HEK293T (cell line): ENCODE measurements at places on chromosomes 2 and 18.
A peak's percentile ranks its signal among the peaks of the same experiment; 100 is the strongest.

- no peak for DNase-seq
Measured at GRCh38 chr2:172350839-172351479, 76.4 kb upstream of the ITGA6 start.

DNA sequence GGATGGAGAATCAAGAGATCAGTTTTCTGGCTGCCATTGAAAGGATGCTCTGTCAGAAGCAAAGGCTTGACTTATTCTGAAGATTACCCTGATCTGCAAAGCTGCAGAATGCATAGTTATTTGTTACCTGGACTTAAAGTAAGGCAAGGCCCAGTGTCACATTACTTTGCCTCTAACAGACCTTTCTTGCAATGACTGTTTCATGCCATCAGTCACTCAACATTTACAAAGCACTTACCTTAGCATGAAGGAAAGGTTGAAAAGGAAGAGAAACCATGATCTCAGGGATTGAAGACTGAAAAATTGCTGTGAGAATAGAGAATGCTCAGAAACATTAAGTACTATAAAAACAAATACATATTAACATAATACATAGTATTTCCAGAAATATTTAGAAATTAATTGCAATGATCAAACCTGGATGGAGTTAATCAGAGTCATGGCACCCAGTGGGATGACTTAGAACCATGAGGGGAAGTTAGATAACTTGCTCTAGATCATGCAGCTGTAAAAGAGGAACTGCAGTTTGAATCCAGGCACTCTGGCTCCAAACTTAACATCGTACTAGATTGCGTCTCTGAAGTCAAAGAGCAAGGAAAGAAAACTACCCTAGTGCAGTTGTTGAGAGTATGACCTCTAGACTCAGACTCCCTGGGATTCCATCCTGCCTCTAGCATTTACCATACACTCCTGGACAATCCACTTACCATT is 26.5 kb upstream of the FAM117B start:
- DNase-seq: no peak

DNA sequence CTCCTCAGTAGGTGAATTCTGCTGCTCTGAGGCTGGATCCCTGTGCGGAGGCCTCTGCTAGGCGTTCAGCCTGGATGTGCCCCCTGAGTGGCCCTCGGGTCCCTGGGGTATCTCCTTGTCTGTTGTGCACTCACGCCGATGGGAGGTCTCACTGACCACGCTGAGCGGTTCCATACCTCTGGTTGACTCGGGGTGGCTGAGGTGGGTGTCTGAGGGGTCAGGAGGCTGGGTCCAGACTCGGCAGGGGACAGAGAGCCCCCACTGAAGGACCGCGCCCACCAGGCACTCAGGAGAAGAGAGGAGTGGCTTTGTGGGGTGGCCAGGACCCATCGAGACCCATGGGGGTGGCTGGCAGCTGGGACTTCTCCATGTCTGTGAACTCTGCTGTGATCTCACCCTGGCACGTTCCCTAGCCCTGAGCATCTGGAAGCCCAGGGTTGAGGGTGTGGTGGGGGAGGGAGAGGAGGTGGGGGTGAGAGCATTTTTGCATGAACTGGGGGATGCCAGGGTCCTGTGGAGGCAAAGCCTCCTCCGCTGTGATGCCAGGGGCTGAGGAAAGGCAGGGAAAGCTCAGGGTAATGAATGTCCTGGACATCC is 53.7 kb downstream of the TWIST2 start:
- DNase-seq: no peak

GRCh38 chr2:167142554-167142953 is 254.3 kb downstream of the XIRP2 start:
- no peak for DNase-seq

- DNase-seq: no peak
Measured at GRCh38 chr2:167200019-167200418, 311.7 kb downstream of the XIRP2 start.

- no peak for DNase-seq
Measured at GRCh38 chr2:168730344-168730743, 72.1 kb upstream of the NOSTRIN start.

GRCh38 chr2:149894226-149894625 is 306.7 kb upstream of the MMADHC start:
- DNase-seq: no peak

- no peak for DNase-seq
Measured at GRCh38 chr18:8341481-8342230, 267.6 kb upstream of the RAB12 start.

- DNase-seq: no peak
Measured at GRCh38 chr2:85189606-85190270, 56.5 kb downstream of the TCF7L1 start.

DNA sequence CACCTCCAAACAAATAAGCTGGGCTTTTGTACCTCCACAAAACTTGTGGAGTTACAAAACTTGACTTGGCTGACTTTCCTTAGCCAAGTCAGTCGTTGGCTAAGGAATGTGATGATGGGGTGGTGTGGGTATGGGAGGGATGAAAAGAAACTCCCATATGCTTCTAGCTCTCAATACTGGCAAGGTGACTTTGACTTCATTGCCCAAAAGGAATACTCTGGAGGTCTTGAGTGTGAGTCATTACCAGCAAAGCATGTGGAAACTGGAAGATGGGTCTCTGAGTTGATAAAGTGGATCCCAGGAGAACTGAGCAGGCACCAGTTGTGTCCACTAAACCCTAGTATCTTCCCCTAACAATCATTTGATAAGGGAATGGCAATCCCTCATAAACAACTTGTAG is 226.7 kb downstream of the GULP1 start:
- DNase-seq: no peak

DNA sequence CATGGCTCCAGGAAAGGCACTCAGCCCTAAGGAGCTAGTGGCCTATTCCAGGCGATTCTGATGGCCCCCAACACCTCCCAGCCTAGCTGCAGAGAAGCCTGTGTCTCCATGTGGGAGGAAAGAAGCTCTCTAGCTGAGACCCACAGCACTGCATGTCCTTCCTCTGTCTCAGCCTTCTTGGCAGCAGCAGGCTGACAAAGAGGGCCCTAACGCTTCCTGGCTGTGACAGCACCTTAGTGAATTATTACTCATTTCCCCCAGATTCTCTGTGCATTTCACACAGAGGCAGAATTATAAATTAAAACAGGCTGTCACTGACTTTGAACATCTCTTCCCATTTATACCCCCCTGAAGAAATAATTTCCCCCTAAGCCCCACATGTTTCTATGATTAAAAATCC is 206.8 kb downstream of the CLIP4 start:
- no peak for DNase-seq

DNA sequence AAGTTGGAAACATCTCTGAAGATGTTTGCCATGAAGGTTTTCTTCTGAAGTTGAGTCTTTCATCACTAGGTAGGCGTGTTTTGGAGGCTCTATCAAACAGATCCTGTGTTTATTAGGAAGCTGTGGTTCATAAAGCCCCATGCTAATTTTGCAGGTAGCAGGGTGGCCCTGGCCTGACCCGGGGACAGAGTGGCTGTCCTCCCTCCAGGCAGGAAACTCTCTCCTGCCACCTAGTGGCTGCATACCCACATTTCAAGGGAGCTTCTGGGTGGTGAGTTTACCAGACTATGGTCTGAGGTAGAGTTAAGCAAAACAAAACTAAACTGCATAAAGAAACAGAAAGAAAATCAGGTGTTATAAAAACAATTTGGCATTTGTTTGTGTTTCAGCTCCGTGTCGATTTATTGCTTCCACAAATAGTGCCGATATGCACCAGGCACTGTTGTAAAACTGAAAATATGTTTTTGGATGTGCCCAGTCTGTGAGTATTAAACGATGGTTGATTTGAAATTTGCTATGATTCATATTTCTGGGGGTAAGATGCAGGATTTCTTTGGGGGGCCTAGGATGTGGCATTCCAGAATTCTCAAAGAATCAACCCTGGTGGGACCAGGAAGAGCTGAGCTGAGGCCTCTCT is 26.0 kb upstream of the IL37 start:
- DNase-seq: peak; percentile 70

GRCh38 chr2:155363349-155363888 is 664.9 kb downstream of the KCNJ3 start:
- no peak for DNase-seq

- DNase-seq: no peak
Measured at GRCh38 chr2:203783496-203784203, 77.2 kb downstream of the CD28 start.

- DNase-seq: no peak
Measured at GRCh38 chr2:137951586-137951985, 12.7 kb upstream of the HNMT start.

DNA sequence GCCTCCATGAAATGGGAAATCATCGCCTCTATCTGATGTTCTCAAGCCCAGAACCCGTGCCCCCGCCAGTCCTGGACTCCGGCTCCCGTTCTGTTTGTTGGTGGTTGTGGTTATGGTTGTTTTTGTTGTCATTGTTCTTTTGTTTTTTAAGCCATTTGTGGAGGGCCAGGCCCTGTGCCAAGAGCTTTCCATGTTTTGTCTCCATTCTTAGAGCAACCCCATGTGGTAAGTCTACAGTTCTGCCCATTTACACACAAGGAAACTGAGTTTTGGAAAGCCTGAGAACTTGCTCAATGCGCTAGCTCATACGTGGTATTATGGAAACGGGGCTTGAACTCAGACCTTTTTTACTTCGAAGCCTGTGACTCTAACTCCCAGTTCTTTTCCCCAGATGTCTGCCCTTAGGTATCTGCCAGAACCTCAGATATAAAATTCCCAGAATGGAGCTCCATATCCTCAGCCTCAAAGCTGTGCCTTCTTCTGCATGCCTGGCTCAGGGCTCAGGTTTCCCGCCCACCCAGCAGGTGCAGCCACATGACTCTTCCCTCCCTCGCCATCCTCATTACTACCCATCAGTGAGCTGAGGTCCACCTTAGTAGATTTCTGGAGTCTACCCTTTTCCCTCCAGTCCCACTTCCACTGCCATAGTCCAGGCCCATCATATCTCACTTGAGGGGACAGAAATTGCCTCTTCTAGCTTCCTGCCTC is 194.1 kb downstream of the KLHL29 start:
- DNase-seq: no peak

GRCh38 chr2:171551836-171552235 is 29.6 kb downstream of the CYBRD1 start:
- DNase-seq: no peak

GRCh38 chr2:239293775-239294430 is 106.9 kb downstream of the HDAC4 start:
- no peak for DNase-seq

DNA sequence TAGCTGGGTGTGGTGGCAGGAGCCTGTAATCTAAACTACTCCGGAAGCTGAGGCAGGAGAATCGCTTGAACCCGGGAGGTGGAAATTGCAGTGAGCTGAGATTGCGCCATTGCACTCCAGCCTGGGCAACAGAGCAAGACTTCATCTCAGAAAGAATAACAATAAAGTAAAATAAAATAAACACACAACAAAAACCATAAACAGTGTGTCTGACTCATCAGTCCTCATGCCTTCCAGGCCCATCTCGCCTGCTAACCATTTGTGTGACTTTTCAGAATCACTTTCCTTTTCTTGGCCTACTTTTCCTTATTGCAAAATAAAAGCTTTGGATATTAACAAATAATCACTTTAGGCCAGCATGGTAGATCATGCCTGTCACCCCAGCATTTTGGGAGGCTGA is 42.0 kb upstream of the ASXL2 start:
- no peak for DNase-seq

DNA sequence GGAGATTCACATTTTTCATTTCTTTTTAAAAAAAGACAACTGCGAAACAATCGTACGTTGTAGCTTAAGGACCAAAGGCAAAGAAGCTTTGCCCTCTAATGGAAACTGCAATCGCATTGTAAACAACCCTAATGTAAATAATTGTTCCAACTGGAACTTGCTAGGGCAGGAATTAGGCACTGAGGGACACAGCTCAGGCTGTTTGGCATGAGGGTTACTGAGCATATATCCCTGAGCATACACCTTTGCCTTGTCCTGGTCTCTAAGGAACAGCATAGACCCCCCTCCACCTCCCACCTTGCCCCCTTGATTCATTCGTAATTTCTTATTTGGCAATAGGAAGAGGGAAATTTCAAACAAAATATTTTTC is 396.4 kb downstream of the LNPK start:
- DNase-seq: no peak

DNA sequence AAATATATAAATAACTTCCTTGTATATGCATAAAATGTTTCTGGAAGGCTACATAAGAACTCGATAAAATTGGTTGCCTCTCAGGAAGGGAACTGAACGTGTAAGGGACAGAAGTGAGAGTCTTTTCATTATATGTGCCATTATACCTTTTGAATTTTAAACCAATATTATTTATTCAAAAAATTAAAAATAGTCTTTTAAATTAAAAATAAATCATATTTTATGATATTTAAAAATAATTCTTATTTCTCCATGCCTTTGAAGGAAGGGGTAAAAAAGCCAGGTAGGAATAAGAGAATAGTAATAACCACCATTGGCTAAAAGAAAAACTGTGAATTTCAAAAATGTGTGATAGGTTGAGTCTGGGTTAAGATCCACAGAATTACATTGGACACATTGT is 45.7 kb upstream of the C2orf74 start:
- no peak for DNase-seq

GRCh38 chr18:58870130-58870529 is 5.5 kb downstream of the ZNF532 start:
- DNase-seq: no peak

GRCh38 chr2:144320491-144320890 is 199.4 kb downstream of the ZEB2 start:
- DNase-seq: no peak

- peak; percentile 41 for DNase-seq
Measured at GRCh38 chr18:47254341-47254939, 3.0 kb upstream of the SKOR2 start.

DNA sequence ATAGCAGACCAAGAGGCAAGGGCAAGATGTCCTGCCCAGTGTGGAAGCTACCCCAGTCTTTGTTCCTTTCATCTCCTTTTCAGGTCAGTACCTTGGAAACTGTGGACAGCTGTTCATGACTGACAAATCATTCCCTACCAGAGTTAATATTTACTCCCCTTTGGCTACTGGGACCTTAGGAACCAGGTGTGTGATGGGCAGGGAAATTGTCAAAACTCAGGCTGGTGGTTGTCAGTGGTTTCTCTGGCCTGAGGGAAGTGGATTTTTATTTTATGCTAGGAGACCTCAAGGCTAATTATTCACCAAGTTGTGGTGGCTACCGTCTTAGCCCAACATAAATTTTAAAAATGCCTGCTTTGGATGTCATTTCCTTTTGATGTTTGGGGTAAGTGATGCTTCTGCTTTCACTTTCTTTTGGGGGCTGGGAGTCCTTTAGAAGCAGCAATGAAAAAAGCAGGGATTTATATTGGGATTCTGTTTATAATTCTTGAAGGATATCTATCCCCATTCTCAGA is 119.3 kb downstream of the SETBP1 start:
- DNase-seq: no peak

- DNase-seq: no peak
Measured at GRCh38 chr18:25345081-25345866, 6.7 kb downstream of the ZNF521 start.

DNA sequence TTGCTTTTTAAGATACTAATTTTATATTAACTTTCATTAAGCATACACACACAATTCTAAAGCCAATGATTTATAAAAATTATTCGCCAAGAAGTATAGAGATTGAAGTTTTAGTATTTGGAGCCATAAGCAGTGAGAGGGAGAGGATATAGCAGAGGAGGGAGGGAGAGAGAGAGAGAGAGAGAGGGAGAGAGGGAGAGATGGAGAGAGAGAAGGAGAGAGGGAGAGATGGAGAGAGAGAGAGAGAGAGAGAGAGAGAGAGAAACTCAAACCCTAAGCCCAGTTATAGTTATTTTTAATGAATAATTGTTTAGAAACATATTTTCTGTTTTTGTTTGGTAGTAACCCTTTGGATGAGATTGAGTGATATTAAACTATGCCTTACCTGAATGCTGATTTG is 5.3 kb downstream of the TWIST2 start:
- DNase-seq: no peak
